Stimulated activated CD8-positive, alpha-beta memory T cell treated with anti-CD3 and anti-CD28 coated beads, Interleukin-4, amount 100 ng/mL, for 24 hours (primary cell): ENCODE measurements at places on chromosomes 3 and 15.

DNA sequence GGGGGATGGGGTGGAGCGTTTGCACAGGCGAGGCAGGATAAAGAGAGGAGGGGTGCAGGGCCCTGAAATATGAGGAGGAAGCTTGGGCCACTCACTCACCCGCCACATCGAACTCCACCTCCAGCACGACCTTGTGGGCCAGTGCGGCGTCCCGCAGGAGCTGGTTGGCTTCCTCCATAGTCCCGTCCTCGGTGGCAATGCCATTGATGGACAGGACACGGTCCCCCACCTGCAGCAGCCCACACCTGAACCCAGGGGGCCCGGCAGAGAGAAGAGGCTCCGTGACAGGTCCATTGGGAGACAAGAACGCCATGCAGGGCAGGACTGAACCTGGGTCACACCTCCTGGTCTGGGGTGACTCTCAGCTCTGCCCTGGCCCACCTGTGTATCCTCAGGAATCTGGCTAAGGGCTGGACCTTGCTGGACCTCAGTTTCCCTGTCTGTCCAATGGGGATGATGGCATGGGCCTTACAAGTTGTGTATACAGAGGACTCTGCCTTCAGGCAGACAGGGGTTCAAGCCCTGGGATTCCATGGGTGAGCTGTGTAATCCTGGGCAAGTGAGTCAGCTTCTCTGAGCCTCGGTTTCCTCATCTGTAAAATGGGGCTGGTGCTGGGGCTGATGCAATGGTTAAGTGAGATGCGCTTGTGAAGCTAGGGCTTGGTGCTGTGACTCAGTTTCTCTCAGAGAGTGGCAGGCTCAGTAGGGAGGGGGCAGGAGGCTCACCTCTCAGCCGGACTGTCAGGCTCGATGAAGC lies 26.4 kb downstream of the GRIP2 start:
- no peak for DNase-seq

- no peak for DNase-seq
Observed at GRCh38 chr15:57167821-57168395, 208.4 kb upstream of the CGNL1 start.

- DNase-seq, result no peak
Observed at GRCh38 chr3:44309500-44309899, 29.1 kb upstream of the TCAIM start.

DNA sequence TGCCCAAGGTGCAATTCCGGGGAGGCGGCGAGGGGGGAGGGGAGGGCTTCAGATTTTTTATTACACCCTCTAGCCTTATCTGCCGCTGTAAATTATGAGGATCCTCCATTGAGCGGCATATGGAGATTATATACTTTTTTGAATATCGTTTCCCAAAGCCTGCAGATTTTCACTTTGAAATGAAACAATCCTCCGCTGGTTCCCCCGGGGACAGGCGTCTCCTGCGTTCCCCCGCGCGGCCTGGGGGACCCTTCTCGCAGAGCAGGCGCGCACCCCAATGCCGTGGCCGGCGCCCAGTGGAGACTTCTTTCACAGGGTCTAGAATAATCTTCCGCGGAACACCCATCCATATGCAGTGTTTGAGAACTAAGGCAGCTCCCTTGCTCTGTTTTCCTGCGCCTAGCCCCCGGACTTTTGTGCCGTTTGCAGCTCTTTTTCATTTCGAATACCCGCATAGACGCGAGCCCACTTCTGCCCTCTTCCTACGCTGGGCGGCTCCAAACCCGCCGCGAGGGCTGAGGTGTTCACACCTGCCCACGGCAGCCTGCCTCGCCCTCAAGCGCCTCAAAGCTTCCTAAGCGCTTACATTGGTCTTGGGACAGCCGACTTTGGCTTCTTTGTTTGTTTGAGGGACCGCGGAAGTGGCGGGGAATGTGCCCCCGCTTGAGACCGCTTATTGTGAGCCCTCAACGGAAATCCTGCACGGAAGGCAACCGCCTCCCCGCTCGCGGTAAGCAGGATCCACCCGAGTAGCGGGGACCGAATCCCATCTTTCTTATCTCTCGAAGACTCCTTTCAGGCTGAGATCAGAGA lies 7.5 kb downstream of the SOX14 start:
- DNase-seq, result no peak

GRCh38 chr15:58399739-58400138 lies 32.1 kb upstream of the LIPC start:
- DNase-seq, result no peak

GRCh38 chr3:44237161-44237560 lies 4.5 kb upstream of the TOPAZ1 start:
- DNase-seq, result no peak

- no peak for DNase-seq
Observed at GRCh38 chr3:109257269-109257668, 59.0 kb downstream of the DPPA2 start.

- DNase-seq, result no peak
Observed at GRCh38 chr3:18724456-18724855, 299.3 kb upstream of the SATB1 start.

DNA sequence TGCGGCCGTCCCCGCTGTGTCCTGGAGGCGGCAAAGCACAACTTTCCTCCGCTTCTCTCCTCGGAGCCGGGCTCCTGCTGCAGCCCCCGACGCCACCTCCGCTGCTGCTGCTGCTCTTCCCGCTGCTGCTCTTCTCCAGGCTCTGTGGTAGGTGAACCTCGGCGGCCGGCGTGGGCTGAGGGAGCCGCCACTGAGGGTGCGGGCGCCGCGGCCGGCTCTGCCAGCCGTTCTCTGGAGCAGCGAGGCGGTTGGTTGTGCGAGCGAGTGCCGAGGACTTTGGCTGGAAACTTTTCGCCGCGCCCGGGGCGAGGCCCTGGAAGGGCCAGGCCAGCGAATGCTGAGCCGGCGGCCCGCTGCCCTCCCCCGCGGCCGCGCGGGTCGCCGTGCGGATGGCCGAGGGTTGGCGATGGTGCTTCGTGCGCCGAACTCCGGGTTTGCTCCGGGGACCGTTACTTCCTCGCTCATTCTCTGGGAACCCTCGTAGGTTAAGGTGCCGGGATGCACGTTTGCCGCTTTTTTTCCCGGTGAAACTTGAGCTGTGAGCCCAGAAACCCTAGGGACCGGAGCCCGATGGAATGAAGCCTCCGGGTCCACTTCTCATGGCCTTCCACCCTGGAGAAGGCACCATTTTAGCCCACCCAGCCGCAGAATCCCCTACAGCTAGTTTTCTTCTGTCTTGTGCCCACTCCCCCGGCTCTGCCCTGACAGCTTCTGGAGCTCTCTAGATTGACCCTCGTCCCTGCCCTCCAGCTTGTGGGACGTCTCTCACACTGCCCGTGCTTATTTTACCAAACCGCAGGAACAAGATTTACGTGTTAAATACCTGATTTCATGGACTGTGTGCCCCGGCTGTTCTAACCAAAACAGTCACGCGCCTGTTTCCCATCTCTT lies 660 bp downstream of the NECTIN3 start:
- DNase-seq, result peak; percentile 3

GRCh38 chr3:9314796-9315195 lies 48.1 kb upstream of the THUMPD3 start:
- DNase-seq, result no peak

DNA sequence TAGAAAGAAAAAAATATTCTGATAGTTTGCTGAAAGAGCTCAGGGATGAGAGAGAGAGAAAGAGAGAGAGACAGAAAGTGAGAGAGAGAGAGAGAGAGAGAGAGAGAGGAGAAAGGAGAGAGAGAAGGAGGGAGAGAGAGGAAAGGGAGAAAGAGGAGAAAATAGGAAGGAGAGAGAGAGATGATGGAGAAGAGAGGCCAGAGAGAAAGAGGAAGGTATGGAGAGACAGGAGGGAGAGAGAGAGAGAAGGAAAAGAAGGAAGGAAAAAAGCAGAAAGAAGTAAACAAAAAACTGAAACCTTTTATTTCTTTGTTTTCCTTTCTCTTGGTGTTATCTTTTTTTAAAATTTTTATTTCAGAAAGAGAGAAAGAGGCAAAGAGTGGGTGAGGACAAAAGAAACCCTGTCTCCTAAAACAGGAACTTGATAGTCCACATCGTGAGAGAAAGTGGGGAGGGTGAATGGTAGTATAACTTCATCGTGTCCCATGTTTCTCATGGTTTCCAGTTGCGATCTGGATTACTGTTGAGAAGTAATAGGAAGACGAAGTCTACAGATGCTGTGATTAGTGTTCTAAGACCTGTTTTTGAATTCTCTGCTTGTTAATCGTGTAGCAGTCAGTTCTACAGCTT lies 279.7 kb downstream of the LPP start:
- no peak for DNase-seq

DNA sequence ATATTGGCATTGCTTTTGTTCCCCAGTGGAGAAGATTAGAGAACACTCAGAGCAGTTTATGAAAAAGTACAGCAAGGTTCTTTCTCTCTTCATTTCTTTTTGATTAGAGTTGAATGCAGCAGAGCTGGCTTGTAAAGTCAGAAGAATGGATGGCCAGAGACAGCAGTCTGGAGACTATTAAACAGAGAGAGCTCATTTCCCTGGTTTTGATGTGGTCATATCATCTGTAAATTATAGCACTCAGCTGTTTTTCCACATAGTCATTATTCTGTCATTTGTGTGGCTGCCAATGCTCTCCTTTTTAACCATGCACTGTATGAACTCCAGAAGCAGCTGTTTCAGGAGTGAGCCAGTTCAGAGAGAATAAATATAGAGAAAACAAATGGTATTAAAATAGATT lies 177.4 kb upstream of the CRBN start:
- DNase-seq, result no peak

DNA sequence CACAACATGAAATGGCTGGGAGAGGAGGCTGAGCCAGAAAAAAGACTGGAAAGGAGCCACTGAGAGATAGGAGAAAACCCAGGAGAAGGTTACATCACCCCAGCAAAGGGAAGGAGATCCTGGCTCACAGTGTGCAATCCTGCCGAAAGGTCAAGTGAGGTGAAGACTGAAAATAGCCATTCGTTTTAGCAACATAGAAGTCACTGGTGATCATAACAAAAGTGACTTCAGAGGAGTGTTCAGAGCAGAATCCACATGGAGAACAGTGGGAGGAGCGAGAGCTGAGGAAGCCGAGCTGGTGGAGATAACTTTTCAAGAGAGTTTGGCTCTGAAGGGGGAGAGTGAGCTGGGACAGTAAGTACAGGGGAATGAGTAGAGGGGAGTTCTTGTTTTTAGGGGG lies 5.4 kb upstream of the HEG1 start:
- DNase-seq, result no peak

- no peak for DNase-seq
Observed at GRCh38 chr15:100720406-100720967, 118.1 kb downstream of the ASB7 start.

DNA sequence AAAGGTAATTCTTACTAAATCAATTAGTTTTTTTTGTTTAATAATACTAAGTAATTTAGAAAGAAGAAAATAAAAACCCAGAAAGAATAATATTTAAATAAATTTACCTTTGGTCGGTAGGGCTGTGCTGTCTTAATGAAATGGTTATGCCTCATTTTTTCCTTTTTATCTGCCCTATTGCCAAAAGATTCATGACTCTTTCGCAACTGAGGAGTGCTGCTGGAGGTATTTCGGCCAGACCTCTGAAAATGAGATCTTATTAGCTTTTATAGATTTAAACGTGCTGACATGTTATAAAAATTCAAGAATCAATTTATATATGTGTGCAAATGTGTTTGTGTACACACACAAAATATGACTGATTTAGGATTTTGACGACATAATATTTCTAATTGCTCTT lies 67.1 kb upstream of the USP50 start:
- DNase-seq, result no peak

GRCh38 chr3:122169911-122170310 lies 13.6 kb upstream of the CASR start:
- no peak for DNase-seq

- no peak for DNase-seq
Observed at GRCh38 chr3:124584245-124584551, 146.1 kb upstream of the UMPS start.

GRCh38 chr3:114455432-114455831 lies 161.6 kb downstream of the TIGIT start:
- DNase-seq, result no peak

GRCh38 chr3:69389520-69390248 lies 3.8 kb upstream of the FRMD4B start:
- DNase-seq, result no peak

GRCh38 chr15:65384895-65385869 lies 7.4 kb upstream of the IGDCC3 start:
- DNase-seq, result peak; percentile 70

DNA sequence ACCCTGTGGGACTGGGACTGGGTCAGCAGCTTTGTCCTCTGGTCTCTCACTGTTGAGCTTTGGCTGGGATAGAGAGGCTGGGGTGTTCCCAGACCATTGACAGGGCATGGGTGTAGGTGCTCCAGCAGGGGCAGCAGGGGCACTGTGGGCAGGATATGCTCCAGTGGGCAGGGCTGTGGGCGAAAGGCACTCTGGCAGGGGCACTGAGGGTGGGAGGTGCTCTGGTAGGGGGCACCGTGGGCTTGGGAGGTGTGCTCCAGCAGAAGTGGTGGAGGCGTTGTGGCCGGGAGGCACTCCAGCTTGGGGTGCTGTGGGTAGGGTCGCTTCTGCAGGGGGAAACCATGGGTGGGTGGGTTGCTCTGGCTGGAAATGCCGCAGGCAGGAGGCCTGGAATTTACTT lies 62.1 kb downstream of the LRRC49 start:
- no peak for DNase-seq

GRCh38 chr3:127987309-127987995 lies 64.8 kb upstream of the SEC61A1 start:
- DNase-seq, result no peak

DNA sequence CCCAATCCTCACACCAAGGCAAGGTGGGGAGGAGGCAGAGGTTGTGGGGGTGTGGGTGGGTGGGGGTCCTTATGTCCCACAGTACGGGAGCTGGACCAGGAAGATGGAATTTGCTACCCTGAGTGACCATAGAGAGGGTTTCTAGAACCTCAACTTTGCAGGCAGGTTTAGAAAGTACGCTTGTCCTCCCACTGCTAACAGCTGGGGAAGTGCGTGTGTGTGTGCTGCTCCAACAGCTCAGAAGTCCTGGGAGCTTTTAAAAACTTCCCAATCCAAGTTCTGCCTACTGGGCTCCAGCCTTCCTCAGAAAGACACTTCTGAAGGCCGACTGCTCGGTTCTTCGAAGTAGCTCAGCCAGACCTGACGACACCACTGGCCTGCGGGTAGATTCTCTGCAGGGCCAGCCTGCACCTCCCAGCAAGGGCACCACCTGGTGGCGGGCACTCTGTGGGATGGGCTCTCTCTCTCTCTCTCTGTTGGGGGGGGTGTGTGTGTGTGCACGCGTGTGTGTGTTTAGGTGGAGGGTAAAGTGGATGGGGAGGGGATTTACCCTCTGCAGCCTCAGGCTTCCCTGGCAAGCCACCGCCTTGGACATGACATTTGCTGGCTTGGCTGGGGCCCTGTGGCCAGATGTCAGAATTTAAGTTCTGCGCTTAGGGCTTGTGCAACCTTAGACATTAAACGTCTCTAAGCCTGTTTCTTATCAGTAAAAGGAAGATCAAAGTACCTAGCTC lies 15.6 kb downstream of the TMEM158 start:
- DNase-seq, result peak; percentile 67

- DNase-seq, result no peak
Observed at GRCh38 chr15:86193716-86194380, 114.2 kb downstream of the AGBL1 start.

- DNase-seq, result no peak
Observed at GRCh38 chr3:58666683-58667082, at the start of gene FAM3D. FAM3D (minus strand) TSS chr3:58666774; CDS start chr3:58655563, 11,211 bp downstream.
